Type B pancreatic cell (in vitro differentiated cells): ENCODE measurements at places on chromosomes 7 and 10.

DNA sequence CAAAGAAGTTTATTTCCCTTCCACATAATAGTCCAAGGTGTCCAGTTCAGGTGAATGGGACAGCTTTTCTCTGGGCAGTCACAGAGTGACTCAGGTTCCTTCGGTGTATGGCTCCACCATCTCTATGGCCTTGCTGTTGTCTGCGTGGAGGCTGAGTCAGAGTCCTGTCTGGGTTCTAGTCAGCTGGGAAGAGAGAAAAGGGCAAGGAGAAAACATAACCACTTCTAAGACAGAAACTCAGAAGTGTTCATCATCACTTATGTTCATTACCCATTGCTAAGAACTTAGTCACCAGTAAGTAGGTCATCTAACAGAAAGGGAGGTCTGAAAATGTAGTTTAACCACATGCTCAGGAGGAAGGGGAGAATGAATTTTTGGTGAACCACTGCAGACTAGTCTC lies 32.4 kb upstream of the CCDC7 start:
- no peak for DNase-seq

GRCh38 chr7:64892666-64893309 lies 10.3 kb upstream of the ZNF273 start:
- peak; percentile 11 for DNase-seq

GRCh38 chr10:11593612-11594011 lies 17.8 kb downstream of the USP6NL start:
- no peak for DNase-seq

- no peak for DNase-seq
Observed at GRCh38 chr7:157540606-157541294, 203.9 kb downstream of the DNAJB6 start.

DNA sequence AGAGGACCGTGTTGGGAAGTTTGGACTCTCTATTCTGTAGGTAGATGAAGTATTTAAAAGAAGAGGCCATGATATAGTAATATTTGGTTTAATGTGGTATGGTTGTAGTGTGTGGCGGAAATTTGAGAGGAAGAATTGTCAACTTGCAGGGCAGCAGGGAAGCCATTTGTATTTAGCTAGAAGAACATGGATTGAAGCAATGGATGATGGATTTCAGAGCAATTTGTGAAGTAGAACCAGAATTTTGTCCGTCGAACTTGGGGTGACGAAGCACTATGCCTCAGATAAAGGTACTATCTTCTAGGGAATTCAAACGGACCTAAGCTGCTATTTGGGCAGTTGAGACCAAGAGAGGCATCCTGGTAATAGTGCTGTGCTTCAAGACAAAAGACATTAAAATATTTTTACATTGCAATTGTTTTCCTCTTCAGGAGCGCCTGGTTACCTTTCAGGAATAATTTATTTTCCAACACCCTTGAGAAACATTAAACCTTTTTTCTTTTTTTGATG lies 615 bp upstream of the WBP1L start:
- no peak for DNase-seq

- DNase-seq: no peak
Observed at GRCh38 chr7:98562871-98563495, 54.1 kb upstream of the NPTX2 start.

- no peak for DNase-seq
Observed at GRCh38 chr7:142248-142941, 50.0 kb upstream of the FAM20C start.

- no peak for DNase-seq
Observed at GRCh38 chr7:130926001-130926691, 192.1 kb upstream of the KLF14 start.

DNA sequence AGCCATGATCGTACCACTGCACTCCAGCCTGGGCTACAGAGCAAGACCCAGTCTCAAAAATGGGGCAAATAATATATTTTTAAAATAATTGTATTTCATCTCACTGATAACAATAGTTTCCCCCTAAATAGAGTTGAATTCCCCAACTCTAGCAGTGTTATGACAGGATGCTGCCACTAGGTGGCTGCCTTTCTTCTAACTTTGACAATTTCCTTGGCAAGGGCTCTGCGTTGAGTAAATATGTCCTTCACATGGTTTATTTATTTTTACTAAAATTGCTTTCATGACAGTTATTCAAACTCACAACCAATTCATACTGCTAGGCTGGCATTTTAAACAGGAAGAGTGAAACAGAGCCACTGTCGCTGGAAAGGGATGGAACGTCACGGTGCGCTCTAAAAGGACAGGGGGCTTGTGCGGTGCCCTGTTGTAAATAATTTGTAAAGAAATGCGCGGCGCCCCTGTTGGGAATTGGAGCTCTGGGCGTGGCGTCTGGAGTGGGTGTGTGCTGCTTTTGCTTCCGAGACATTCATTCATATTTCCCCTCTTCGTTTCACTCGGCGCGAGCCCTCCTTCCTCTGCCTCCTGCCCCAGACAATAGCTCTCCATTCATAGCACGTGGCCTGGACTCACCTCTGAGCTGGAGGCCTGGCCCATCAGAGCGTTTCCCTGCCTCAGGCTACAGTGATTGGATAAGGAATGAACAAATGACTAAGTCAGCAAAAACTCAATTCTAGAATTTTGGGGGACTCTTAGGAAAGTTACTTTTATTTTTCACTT lies 20.5 kb upstream of the PITRM1 start:
- DNase-seq: no peak

- no peak for DNase-seq
Observed at GRCh38 chr7:10557375-10557774, 416.3 kb upstream of the PHF14 start.

DNA sequence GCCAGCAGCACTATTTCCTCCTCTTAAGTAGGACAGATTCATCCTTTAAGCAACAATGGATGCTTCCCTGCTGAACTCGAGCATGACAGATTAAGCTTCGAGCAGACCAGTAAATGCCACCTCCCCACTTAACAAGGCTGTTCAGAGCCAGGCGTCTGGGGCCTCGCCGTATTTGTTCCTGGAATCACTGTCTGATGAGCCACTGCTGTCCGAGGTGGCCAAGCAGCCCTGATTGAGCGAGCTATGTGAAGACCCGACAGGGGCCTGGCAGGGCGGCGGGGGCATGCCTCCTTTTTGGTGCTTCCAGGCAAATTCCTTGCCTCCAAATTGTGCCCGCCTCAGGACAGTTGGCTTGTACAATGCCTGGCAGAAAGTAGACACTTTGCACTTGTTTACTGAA lies 862.6 kb downstream of the NRG3 start:
- DNase-seq: no peak
